Stimulated activated naive B cell treated with anti-CD40 and anti-IgM and Interleukin-4, amounts not matched to agents 10 μg/mL and 1 μg/mL and 100 μg/mL, for 72 hours (primary cell): ENCODE measurements at places on chromosomes 5 and 9.

DNA sequence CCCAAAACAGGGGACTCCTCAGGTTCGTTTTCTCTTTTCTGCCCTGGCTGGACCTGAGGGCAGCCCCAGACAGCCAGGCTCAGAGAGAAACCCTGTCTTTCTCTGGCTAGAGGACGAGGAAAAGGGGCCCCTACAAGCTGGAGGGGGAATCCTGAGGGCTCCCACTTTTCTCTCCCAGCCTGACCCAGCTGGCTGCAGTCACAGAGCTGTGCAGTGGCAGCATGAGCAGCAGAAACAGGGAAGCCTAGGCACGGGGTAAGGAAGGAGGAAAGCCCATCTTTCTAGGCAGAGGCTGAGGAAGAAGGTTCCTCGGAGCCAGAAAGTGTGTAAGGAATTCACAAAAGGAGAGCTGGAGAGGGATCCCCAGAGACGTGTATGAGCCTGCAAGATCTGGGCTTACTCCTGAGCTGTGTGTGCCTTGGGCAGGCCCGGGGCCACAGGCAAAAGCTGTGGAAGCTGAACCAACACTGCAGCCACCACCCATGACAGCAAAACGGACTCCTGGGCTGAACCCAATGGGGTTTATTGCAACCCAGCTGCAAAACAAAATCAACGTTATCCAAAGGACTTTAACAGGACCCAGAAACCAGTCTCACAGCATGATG, 16.2 kb downstream of the CAMSAP1 start:
- DNase-seq: no peak

GRCh38 chr5:149475777-149476176, 75.5 kb downstream of the CSNK1A1 start:
- DNase-seq: no peak

DNA sequence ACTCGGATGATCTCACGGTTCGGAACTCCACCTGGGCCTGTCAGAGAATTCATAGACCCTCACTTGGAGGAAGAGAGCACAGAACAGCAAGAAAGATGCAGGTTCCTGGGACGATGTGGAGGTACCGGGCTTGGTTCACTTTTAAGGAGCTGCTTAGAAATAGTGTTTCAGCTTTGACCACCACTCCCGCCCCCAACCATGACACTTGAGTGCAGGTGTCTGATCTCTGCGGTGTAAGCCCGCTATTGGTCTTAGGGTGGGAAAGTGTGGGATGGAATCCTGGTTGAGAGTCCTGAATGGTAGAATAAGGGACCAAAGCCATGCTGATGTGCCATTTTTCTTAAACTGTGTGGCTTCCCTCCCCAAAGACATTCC, 97.2 kb upstream of the LMX1B start:
- DNase-seq: no peak

- DNase-seq: no peak
These were observed 9.8 kb downstream of the SUB1 start for GRCh38 chr5:32595118-32595517.

- no peak for DNase-seq
These were observed 250.2 kb downstream of the PDZD2 start for GRCh38 chr5:31889001-31889561.

DNA sequence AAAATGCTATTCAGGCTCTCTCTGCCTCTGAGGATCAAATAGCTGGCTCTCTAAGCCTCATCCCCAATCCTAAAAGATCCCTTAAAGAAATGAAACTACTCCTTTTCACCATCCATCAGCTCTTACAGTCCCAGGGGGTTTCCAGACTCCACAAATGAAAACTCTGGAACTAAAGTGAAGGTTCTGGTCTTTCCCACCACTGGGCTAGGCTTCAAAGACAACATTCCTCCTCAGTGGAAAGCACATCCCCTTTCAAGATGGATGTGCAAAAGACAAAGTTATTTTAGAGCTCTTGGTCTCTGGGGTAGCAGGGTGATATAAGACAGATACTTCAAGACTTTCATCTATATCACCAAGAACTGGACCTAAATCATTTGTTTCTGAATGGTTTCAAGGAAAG, 106.9 kb downstream of the DCP2 start:
- DNase-seq: no peak

- no peak for DNase-seq
These were observed 414.3 kb downstream of the ANXA1 start for GRCh38 chr9:73565833-73566465.

GRCh38 chr5:62341783-62342475, 35.9 kb downstream of the KIF2A start:
- DNase-seq: no peak

DNA sequence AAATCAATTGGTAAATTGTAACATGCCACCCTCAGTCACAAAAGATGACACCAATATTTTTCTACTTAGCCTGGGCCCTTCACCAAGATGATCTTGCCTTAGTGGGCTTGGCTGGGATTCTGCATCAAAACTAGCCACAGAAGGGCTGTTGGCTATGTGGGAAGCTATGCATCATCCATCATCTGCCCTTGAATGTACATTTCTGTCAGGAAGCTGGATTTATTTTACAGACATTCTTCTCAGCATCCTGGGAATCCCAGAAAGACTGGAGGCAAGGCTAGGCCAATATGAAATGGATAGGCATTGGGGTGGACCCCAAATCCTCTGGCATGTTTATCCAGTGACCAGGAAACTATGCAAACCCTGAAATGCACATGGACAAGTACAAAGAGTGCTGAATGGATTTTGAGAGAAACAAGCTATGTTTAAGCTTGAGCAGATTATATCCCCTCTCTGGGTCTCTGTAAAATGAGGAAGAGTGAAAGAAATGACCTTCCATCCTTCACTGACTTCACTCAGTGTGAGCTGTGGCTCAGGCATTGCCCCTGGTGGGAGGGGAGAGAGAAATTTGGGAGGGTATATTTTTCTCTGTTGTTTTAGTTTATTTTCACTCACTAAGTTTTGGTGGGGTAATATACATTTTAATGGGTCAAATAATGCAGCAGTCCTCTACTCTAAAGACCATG, 283.6 kb downstream of the EBF1 start:
- no peak for DNase-seq

GRCh38 chr5:170292179-170293104, 5.1 kb downstream of the LCP2 start:
- DNase-seq: no peak

DNA sequence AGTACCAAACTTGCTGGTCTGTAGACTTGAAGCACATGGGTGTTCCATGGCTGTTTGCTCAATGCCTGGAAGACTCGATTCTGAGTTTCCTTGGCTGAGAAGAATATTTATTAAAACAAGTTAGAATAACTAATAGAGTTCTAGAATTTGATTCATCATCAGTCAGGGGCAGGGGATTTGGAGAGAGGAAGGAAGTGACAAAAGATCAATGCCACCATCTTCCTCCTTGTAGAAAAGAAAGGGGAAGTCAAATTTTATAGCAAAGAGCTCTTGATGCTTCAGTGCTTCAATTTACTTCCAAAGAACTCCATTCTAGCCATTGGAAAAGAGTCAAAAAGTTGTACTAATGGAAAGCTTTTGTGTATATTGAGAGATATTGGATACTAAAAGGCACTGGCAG, 236.3 kb downstream of the MCTP1 start:
- no peak for DNase-seq

GRCh38 chr9:129111528-129112151, 425 bp downstream of the PTPA start:
- no peak for DNase-seq

DNA sequence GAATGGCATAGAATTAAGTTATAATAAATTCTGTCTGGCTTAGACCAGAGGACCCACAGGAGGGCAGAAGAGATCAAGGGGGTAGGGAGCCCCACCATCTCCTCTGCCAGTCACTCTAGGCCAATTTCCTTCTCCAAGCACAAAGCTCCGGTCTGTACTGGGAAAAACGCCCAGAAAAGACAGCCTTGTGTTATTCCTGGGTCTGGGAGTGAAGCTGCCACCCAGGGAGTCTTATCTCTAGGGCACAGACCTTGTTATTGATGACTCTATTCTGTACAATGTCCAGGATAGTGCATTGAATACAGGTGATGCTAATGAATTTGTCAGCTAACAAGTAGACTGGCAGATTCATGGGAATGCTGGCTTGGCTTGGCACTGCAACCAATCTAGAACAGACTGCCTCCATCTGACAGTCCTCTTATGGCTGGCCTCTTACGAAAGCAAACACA, 60.7 kb downstream of the MED27 start:
- no peak for DNase-seq

- DNase-seq: no peak
These were observed 7.5 kb downstream of the NDFIP1 start for GRCh38 chr5:142115937-142116614.

DNA sequence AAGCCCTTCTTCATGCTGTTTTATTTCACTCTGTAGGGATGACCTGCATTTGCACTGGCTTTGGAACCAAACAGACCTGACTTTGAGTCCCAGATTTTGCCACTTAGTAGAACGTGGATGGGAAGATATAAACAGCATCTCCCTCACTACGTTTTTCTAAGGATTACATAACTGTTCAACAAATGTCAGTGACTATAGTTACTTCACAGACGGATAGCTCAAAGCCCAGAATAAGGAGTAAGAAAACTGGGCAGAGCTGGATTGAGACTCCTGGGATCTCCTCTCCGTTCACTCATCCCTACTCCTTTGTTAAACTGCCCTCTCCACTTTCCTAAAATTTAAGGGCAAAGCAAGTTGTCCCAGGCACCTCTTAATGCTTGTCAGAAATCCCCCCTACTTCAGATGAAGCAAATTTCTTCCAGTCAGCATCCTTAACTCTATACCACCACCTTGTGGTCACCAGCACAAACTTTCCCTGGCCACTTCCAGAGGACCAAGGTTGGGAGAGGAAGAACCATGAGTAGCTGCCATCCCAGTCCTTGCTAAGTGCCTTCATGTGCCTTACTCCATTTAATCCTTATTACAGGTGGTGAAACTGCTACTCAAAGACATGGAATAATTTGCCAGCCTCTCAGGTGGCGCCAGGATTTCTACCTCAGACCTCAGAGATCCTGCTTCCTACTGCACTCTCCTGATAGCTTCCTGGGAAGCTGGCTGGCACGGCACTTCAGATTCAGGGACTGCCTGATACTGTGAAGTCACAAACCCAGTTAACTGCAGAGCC, 38.4 kb downstream of the EGR1 start:
- DNase-seq: no peak

- DNase-seq: no peak
These were observed 84.9 kb downstream of the NUDT12 start for GRCh38 chr5:103477678-103478077.

- DNase-seq: no peak
These were observed 116.0 kb downstream of the SLC12A2 start for GRCh38 chr5:128199611-128200010.

GRCh38 chr9:137351781-137352501, 49.9 kb upstream of the NRARP start:
- no peak for DNase-seq

- DNase-seq: no peak
These were observed 64.8 kb upstream of the IGFBPL1 start for GRCh38 chr9:38489057-38489456.

- DNase-seq: no peak
These were observed 14.3 kb upstream of the SNCAIP start for GRCh38 chr5:122297587-122298298.

GRCh38 chr5:79436821-79437220, 77.1 kb downstream of the HOMER1 start:
- DNase-seq: no peak

DNA sequence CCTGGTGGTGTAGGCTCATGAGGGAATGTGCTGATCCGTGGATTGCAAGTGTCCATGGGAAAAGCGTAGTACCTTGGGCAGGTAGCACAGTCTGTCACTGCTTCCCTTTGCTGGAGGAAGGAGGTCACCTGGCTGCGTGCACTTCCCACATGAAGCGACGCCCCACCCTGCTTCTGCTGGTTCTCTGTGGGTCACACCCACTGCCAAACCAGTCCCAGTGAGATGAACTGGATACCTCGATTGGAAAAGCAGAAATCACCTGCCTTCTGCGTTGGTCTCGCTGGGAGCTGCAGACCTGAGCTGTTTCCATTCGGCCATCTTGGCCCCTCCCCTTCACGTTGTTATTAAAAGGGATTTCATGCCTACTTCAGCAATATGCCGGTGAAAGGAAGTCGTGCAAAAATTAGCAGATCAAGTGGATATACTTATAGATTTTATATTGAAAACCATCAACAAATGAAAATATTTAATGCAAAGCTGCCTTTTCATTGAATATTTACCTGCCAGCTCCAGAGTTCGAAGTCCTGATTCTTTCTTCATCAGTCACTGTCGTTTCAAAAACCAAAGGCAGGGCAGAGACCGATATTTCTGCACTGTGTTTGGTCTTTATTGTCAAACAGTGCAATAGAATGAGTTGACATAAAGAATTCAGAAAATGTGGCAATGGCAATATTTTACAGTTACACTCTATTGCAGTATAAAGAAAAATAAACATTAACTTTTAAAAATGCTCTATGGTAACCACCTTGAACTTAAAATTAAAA, 123.2 kb downstream of the JAKMIP2 start:
- DNase-seq: no peak

- no peak for DNase-seq
These were observed 29.4 kb upstream of the CKMT2 start for GRCh38 chr5:81203729-81204128.

DNA sequence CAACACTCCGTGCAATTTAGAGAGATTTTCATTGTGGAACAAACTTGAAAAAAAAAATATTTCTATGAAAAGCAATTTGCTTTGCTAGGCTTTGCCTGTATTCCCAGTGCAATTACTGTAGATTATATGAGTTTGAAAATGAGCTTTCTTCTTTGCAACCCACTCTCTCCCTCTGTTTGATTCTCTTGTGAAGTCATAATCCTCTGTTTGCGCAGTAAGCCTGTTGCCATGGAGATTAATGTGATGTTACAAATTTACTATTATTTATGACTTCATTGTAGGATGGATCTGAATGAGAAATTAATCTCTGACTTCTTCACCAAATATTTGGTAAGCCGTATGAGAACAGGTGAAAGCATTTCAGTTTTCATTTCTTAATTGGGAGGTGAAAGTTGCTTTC, 320.3 kb downstream of the SPATA31D1 start:
- DNase-seq: no peak

DNA sequence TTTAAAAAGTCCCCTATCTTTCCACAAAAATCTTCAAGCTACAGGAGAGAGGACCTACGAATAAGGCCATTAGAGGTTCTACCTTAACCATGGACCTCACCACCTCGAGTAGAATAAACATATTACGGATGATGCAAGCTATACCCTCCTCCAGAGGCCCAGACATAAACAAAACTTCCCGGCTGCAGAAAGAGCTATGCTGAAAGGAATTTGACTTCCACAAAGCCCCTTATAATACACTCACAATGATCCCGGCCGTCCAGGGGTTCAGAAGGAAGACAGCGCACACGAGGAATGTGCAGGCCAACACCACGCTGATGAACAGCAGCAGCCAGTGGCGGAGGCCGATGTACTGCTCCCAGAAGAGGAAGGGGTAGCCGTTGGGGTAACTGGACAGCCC, 59.0 kb downstream of the PTCH1 start:
- no peak for DNase-seq

DNA sequence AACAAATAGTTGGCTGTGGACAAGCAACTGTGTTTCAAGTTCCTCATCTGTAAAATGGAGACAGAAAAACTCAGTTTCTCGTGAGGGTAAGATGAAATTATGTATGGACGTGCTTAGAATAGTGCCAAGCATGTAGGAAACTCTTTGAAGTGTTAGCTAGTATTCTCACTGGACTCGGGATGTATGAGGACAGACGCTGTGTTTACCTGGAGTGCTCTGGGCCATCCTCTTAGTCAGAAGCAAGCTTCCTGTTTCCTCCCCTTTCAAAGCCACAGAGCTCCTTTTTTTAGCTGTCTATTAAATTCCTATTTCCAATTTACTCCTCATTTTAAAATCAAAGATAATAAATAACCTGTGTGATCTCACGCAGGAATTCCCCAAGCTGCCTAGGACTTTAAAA, 23.8 kb upstream of the IQGAP2 start:
- no peak for DNase-seq
